ENCODE measurements at places on chromosomes 11 and 22.

DNA sequence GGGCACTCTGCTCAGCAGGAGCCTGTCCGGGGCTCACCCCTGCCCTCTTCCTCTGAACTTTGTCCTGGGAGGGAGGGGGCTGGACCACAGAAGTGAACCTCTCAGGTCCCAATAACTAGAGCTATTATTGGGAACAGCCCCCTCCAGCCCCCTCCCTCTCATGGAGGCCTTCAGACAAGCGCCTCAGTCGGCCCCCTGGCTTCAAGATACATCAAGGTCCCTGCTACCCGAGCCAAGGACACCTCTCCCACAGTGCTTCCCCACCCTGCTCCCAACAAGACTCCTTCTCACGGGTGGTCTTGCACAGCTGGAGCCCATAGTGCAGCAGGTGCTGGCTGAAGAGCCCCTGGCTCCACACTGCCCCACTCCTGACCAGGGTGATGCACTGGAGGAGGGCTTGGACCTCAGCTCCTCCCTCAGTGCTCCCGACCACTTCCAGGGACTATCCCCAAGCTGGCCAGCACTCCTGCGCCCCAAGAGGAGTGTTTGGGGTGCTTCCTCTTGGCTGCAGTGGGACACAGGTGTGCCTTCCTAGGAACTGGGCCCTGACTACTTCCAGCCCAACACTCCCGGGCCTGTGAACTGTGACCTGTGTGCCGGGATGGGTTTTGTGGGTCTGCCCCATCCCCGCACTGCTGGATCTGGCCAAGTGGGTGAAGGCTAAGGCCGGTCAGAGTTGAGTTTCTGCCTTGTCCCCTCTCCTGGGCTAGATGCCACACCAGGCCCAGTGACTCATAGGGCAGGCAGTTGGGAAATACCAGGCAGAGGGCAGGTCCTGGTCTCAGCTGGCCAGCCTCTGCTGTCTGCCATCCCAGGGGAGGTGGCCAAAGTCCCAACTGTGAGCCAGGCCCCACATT is 2.2 kb downstream of the PNPLA2 start:
- no peak for DNase-seq

- no peak for DNase-seq
Measured at GRCh38 chr11:36162006-36162882, 127.0 kb downstream of the COMMD9 start.

DNA sequence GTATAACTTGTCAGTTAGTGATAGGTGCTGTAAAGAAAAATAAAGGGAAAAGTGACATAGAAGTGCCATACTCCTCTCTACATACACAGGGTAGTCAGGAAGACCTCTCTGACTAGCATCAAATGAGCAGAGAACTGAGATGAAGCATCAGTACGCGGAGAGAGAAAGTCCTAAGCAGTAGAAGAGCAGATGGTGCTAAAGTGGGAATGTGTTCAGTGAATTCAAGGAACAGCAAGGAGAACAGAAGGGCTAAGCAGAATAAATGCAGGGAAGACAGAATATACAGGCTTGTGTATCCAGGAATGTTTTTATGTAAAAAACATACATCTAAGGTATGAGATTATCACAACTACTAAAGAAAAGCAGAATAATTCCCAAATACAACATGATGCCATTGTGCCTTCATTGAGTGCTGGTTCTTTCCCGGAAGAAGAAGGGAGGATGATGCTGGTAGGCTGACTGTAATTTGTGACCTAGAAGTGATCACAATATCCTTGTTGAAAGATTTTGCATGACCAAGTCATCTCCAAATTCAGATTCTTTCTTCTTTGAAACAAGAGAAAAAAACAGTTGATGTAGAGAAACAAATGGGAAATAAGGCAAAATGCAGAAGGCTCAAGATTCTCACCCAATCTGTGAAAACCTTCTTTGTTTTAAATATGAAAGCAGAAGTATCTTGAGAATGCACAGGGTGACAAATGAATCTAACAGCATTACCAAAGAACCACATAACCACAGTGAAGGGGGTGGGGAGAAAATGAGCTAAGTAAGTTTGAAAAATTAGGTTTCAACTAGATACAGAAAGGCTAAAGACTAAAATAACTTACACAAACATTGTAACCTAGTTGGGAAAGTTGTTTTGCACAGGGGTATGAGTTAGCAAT is 20.5 kb downstream of the MRE11 start:
- DNase-seq, result no peak

- no peak for DNase-seq
Measured at GRCh38 chr11:124891373-124891861, 6.2 kb downstream of the ROBO4 start.

DNA sequence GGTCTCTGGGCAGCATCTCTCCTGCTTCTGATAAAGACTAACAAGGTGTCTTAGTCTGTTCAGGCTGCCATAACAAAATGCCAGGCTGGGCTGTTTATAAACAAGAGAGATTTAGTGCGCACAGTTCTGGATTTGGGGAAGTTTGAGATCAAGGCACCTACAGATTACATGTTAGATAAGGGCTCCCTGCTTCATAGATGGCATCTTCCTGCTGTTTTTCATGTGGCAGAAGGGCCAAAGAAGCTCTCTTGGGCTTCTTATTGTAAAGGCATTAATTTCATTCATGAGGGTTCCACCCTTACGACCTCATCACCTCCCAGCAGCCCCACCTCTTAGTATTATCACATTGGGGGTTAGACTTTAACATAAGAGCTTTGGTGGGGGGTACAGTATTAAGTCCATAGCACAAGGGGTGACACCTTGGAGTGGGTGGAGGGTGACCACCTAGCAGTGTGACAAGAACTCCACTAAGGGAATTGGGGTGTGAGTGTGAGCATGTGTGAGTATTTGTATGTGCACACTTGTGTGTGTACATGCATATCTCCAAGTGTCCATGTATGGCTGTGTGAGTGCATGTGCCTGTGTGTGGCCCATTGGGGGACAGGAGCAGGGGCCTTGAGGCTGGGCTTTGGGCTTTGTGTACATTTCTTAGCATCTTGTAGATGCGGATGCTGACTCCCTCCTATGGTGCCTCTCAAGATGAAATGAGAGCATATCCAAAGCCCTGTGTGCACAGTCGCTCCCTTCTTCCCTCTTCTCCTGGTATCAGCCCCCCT is 42.7 kb downstream of the BCR start:
- DNase-seq, result no peak

DNA sequence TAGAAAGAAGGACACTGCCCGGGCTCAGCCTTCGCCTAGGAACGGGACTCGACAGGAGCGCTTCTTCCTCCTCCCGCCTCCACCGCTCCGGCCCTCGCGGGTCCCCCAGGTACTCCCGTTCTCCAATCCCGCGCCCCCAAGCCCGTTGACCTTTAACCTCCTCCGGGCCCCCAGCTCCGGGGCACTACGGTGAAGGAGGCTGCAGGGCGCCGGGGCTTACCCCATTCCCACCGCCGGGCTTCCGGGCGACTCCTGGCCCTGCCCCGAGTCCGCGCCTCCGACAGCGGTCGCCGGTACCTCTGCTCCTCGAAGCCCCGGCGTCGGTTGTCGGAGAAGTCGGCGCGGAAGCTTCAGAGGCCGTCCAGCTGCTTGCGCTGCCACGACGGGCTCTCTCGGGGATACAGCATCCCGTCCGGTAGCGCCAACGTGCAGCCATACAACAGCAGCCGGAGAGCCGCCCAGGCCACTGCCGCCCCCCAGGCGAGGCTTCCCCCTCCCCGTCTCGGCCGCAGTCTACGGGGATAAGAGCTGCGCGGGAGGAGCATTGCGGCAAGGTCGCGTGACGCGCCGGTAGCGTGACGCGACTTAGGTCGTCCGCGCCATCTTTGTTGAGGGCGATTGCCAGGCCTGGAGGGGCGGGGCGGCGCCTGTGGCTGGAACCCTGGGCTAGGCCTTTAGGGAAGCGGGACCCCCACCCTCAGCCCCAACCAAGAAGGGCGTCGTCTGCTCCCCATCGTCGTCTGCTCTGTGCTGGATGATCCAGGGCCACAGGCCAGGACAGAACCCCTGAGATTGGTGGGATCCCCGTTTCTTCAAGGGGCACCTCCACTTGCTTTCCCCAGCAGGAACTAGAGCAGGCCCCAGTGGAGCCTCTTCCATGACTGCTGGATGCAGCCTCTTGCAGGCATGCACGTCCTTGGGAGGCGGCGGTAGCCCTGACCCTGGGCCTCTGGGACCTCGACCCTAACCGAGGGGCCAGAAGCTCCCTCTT is 26.3 kb downstream of the RGL4 start:
- peak; percentile 87 for DNase-seq

- no peak for DNase-seq
Measured at GRCh38 chr22:19666673-19667593, 47.4 kb upstream of the SEPTIN5 start.

GRCh38 chr22:49693848-49694247 is 133.8 kb downstream of the BRD1 start:
- no peak for DNase-seq

DNA sequence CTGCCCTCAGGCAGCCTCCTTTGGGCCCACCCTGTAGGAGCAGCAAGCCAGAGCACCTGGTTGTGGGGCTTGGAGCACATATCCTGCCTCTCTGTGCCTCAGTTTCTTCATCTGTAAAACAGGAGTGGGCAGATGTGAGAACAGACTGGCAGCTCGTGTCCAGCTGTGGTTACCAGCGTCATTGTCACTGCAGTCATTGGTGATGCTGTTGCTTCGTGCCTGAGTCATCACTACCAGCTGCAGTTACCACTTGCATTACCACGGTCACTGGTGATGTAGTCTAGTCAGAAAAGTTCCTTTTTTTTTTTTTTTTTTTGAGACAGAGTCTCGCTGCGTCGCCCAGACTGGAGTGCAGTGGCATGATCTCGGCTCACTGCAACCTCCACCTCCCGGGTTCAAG is 20.4 kb downstream of the RSPH14 start:
- no peak for DNase-seq

DNA sequence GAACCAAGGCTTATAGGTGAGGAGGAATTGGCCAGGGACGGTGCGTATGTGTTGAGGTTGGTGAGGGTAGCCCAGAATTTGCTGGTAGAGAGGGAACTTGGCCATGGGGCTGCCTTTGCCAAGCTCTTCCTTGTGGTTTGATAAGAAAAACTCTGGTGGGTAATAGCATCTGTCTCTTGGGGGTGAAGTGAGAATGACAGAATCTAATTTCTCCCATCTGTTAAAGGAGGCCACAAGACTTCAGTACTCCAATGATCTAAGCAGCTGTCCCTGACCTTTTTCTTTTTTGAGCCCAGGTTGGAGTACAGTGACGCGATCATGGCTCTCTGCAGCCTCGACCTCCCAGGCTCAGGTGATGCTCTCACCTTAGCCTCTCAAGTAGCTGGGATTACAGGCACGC is 36.0 kb upstream of the PICK1 start:
- DNase-seq, result no peak

GRCh38 chr11:119602745-119603373 is 126.1 kb downstream of the NECTIN1 start:
- no peak for DNase-seq

GRCh38 chr11:67435031-67435726 is 2.3 kb downstream of the PTPRCAP start:
- no peak for DNase-seq

DNA sequence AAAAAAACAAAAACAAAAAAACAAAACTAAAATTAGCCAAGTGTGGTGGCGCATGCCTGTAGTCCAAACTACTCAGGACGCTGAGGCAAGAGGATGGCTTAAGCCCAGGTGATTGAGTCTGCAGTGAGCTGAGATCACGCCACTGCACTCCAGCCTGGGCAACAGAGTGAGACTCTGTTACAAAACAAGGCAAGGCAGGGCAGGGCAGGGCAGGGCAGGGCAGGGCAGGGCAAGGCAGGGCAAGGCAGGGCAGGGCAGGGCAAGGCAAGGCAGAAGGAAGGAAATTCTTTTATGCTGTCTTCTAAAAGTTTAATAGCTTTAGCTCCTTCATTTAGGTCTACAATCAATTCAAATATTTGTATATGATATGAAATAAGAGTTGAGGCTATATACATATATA is 50.1 kb upstream of the RASSF10 start:
- DNase-seq, result no peak

DNA sequence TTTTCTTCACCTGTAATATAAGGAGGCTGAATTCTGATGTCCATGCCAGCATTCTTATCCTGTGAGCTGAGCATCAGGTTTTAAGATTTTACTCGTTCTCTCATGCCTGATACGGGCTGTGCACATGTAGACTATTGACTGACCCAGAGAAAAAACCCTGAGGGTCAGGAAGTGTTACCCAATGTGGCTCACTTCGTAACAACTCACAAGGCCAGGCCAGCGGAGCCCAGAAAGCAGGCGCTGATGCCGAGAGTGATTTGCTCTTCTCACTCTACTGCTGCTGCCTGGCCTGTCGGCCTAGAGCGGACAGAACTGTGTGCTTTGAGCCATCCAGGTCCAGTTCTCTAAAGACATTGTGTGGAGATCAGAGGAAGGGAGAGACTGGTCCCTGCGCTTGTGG is 10.8 kb downstream of the THYN1 start:
- no peak for DNase-seq

- no peak for DNase-seq
Measured at GRCh38 chr11:76699451-76700091, 29.0 kb upstream of the LRRC32 start.

DNA sequence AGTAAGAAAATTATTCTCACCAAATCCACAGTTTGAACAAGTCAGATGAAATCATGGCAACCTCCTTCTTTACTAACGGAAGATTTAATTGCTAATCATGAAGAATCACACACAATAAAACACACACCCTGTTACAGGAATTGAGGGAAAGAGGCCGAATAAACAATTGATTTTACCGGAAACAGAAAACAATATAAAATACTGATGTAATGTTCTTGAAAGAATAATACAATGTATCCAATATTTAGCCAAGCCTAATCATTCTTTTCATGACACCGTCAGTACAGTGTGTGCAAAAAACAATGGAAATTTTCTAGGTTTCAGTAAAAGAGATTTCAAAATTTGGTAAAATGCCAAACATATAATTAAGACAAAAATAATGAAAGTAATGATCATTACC is 23.4 kb downstream of the ASRGL1 start:
- no peak for DNase-seq

GRCh38 chr11:100141201-100141600 is 545.9 kb upstream of the ARHGAP42 start:
- no peak for DNase-seq

GRCh38 chr11:110918351-110918750 is 206.1 kb upstream of the ARHGAP20 start:
- DNase-seq, result no peak

DNA sequence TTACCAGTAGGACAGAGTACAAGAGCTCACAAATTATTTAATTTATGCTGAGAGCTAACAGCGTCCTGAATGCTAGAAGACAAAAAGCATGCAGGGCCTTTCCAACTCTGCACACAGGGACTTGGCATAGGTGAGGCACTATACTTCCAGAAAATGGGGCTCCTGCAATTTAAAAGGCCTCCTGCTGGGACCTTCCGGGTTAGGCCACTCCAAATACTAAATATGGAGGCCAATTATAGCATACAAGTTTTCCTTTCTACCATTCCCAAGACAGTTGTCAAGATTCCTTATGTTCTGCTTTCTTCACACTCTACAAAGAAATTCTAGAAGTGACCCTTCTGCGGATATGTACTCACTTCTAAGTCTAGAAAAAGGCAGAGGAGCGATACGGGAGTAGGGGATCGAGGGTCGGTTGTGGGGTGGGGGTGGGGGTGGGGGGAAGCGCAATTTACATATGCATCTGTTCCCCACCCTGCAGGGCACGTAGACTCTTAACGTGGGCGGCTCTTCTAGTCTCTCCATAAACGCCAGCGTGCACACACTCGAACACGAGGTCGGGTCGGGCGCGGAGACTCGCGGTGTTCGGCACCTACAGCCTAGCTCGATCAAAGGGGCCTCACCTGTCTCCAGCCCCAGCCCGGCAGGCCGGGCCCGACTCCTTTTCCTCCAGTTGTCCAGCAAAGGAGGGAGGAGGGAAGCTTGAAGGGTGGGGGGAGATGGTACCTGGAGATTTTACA is 728 bp downstream of the DCUN1D5 start:
- peak; percentile 34 for DNase-seq
